Osteoblast (primary cell): ENCODE measurements at places on chromosomes 5 and 9. TPM values are rescaled to one million over a fixed set of nuclear protein-coding genes. Genes with fewer than 3 reads are reported as not detected.
A peak's percentile ranks its signal among the peaks of the same experiment; 100 is the strongest.

DNA sequence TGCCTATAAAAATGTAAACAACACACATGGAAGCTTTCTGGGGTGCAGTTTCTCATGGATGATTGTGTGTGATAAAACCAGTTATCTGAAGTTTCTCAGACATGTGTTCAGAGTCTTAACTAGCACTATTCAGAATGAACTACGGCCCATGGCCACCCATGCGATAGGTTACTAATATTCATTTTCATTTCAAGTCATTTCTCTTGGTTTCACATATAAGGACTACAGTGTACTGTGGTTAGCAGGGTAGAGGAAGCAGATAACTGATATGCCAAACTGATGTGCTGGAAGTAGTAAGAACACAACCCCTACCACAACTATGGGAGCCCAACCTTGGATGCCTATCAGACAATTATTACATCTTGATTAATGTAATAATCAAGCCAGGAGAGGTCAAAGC lies 372.1 kb downstream of the DTWD2 start:
- no peaks in the 10 kb centered on the region for H3K4me1 ChIP-seq
- no peaks in the 10 kb centered on the region for H3K36me3 ChIP-seq
- no peak overlapping the region for H3K27ac ChIP-seq
- no peak for DNase-seq

- no peak overlapping the region for H3K4me3 ChIP-seq
- no peak for DNase-seq
- H3K27me3 ChIP-seq = no peaks in the 10 kb centered on the region
- H3K27ac ChIP-seq = no peak overlapping the region
- H3K36me3 ChIP-seq = no peaks in the 10 kb centered on the region
These were observed 41.4 kb downstream of the AGTPBP1 start for GRCh38 chr9:85700330-85700729.

DNA sequence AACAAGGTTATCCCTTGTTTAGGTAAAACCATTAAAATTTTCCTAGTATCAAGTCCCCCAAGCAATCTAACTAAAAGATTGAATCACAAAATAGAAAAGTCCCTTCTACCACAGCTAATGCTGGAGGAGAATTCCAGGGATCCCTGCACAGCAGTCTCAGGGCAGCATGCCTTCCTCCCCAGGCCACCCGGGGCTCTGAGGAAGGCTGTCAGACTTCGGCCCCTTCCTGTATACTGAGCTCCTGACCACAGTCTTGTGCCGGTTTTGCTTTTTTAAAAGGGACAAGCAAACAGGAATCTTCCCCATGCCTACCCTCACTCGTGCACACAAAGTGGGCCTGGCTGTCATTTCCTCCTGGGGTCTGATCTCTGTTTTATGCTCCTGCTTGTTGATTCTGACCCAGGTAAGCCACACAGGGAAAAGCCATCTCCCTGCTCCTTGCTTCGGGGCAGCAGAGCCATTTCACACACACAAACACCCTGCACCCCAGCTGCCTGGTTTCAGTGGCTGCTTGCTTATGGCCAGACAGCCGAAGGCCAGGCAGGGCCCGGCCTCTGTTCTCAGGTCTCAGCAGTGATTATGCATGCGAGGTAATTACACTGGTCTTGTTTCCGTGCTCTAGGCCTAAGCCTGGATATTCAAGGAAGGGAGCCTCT lies 211.9 kb downstream of the NXNL2 start:
- H3K4me3 ChIP-seq = peak overlapping the region; percentile 5
- DNase-seq = no peak
- H3K27ac ChIP-seq = peak overlapping the region; percentile 77
- H3K4me1 ChIP-seq = peaks cover 49% of the 10 kb centered on the region
- no peaks in the 10 kb centered on the region for H3K36me3 ChIP-seq

DNA sequence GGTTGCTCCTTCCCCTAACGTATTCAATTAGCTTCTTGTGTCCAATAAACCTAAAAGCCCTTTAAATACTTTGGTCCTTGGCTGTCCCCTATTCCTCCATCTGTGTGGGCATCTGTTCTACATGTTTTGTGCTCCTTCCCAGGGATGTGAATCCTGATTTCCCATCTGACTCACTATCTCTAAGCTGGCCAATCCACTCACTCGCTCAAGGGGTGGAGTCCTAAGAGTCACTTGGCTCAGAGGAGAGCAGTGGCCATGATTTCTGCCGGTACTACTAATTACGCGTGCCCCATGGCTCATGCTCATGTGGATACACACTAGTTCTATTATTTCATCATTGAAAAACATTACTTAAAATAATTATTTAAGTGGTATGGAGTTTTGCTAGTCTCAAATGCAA lies 89.6 kb downstream of the TAF11L14 start:
- no peak overlapping the region for H3K4me3 ChIP-seq
- H3K4me1 ChIP-seq = no peaks in the 10 kb centered on the region
- no peaks in the 10 kb centered on the region for H3K27me3 ChIP-seq
- H3K27ac ChIP-seq = no peak overlapping the region

DNA sequence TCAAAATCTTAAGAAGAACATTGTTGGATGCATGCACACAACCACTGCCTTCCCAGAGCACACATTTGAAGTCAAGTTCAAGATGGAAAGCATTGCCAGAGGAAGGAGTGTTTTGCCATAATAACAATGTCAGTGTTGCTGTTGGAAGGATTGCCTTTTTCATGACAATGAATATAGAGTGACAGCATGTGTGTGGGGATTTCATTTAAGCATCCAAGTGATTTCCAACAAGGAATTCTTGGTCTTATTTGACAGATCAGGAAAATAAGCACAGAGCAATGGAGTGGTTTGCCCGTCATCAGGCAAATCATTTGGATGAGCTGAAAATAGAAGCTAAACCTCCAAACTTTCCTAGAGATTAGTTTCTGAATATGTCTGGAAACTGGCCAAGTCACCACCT lies 140.0 kb upstream of the RAI14 start:
- H3K27me3 ChIP-seq = no peaks in the 10 kb centered on the region
- DNase-seq = no peak
- no peak overlapping the region for H3K4me3 ChIP-seq
- peaks cover 17% of the 10 kb centered on the region for H3K4me1 ChIP-seq
- H3K27ac ChIP-seq = no peak overlapping the region

DNA sequence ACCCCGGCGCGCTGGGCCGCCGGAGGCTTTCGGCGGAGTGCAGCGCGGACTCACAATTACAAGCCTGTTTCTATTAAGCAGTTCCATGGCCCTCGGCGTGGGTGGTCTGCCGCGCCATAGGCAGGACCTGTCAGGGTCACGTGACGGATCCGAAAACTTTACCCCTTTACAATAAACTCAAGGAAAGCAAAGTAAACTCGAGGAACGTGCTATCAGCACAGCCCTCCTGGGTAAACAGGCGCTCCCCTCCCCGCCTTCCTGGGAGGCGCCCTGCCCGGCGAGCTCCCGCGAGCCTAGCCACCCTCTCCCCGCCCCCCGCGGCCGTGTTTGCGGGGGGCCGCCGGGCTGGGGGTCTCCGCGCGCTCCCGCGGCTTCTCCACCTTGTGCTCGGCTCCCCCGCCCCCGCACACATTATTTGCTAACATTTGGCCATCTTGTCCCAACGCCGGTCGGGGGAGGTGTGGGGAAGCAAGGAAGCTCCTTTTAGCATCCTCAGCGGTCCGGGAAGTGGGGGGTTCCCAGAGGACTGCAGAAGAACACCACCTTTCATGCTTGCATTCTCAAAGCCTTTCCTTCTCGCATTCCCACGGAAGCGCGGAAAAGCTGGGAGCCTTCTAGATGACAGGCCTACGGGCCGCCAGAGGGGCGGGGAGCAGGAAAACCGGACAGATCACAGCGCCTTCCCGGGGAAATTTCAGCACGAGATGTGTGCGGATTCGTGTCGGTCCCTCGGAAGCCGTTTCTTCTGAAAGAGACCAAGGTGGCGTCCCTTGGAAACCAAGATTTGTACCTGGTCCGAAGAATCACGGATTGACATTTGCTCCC lies at the start of gene PTCH1:
TSS of gene PTCH1 (minus strand) at position 238 of the 825 bp plus-strand sequence.
- H3K36me3 ChIP-seq = no peaks in the 10 kb centered on the region
- DNase-seq = peak; percentile 87
- peaks cover 13% of the 10 kb centered on the region for H3K27me3 ChIP-seq
- H3K4me1 ChIP-seq = peaks cover 16% of the 10 kb centered on the region
- H3K4me3 ChIP-seq = peak within 1 kb of the TSS; percentile 73

GRCh38 chr5:10946050-10946449 lies 185.0 kb upstream of the DAP start:
- H3K36me3 ChIP-seq = no peaks in the 10 kb centered on the region
- no peaks in the 10 kb centered on the region for H3K27me3 ChIP-seq
- no peaks in the 10 kb centered on the region for H3K4me1 ChIP-seq

GRCh38 chr5:140262221-140262620 lies 40.7 kb downstream of the PFDN1 start:
- no peak overlapping the region for H3K4me3 ChIP-seq

DNA sequence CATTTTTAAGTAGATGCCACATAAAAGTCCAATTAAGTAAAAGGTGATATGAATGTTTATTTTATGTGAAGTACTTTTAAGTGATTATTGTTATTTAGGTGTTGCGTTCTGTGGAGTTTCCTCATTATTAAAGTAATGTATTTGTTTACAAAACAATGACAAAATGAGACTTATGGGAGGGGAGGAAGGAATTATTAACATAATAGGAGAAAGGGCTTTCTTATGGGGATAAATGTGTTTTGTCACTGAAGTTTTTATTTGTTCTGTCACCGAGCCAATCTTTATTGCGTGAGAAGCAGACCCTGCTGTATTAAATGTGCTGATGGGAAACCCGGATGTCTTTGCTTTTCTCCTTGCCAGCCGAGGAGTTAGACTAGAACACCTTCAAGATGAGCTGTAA lies 44.5 kb downstream of the TRIO start:
- H3K27me3 ChIP-seq = no peaks in the 10 kb centered on the region
- DNase-seq = no peak
- H3K27ac ChIP-seq = peak overlapping the region; percentile 91
- peaks cover 97% of the 10 kb centered on the region for H3K4me1 ChIP-seq

GRCh38 chr9:137023157-137023556 lies 4.9 kb downstream of the ABCA2 start:
- H3K4me3 ChIP-seq = no peak overlapping the region
- no peaks in the 10 kb centered on the region for H3K36me3 ChIP-seq
- H3K4me1 ChIP-seq = peaks cover 6% of the 10 kb centered on the region
- no peak overlapping the region for H3K27ac ChIP-seq

- no peak overlapping the region for H3K27ac ChIP-seq
- H3K4me1 ChIP-seq = no peaks in the 10 kb centered on the region
- H3K4me3 ChIP-seq = no peak overlapping the region
- DNase-seq = no peak
- H3K36me3 ChIP-seq = no peaks in the 10 kb centered on the region
- H3K27me3 ChIP-seq = no peaks in the 10 kb centered on the region
These were observed 96.2 kb upstream of the RNF180 start for GRCh38 chr5:64069486-64069885.

DNA sequence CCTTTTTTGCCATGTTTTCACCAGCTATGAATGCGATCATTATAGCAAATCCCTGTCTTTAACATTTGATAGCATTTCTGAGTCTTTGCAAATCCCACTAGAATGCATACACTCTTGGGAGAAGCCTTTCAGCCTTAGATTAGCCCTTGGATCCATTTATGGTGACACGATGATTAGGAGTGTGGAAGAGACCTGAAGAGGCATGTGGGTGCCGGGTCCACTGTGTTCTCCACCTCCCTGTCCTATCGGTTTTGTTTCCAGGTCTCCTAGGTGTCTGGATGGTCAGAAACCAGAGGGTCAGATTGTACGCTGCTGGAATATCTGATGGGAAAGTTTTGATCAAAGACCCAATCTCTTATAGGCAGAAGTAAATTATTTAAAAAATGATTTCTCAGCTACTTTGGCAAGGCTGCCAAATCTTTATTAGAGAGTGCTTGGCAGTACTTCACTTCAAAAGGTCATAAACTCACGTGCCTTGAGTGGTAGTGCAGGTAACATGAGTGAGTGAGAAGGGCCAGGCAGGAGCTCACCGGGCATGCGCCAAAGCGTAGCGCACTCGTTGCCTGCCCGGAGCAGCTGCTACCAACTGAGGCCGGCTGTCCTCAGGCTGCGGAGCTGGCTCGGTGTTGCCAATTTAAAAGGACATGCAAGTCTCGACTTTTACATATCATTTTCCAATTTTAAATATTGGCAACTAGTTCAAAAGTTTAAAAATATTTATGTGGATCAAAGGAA lies 51.3 kb downstream of the PCSK5 start:
- H3K27ac ChIP-seq = no peak overlapping the region
- no peaks in the 10 kb centered on the region for H3K27me3 ChIP-seq
- no peaks in the 10 kb centered on the region for H3K36me3 ChIP-seq

Gene MATR3
- total RNA-seq = 263 and 284 TPM in 2 replicates

Gene ZNF879
- 6.2 and 8.3 TPM in 2 replicates for total RNA-seq

Gene IL9
- total RNA-seq = not detected in 2 replicates

Gene NDUFS6
- 19.2 and 23.9 TPM in 2 replicates for total RNA-seq

Gene FOXD1
- total RNA-seq = 12.7 and 17.0 TPM in 2 replicates

Gene CDC14B
- 43.4 and 44.2 TPM in 2 replicates for total RNA-seq

Gene NR4A3
- 0.29 and 0.36 TPM in 2 replicates for total RNA-seq

Gene PCDH12
- total RNA-seq = under 0.01 TPM in 1 of 2 replicates, not detected in the other

Gene PIP5K1B
- not detected in 2 replicates for total RNA-seq
